NCI-H187 treated with DMSO at 0.1 percent for 48 hours (cell line): ENCODE measurements at places on chromosomes 3 and 15.

DNA sequence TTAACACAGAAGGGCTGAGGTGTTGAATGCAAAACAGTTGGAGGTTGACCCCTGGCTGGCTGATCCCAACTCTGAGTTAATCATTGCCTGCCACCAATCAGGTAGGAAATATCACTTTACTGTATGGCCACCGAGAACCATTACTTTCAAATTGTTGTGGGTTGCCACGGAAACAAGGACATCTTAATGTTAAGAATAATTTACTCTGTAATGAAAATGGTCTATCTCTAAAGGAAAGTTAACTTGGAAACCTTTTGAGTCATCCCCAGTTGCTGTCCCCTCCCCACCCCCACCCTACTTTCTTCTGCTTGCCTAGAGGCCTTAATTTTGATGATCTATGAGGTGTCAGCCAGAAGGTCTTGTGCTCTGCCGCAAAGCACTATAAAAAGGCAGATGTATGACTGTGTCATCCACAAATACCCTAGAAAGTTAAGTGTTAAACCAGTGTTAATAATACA is 78.7 kb upstream of the SNRK start:
- no peak for DNase-seq

GRCh38 chr3:133633439-133633838 is 28.3 kb downstream of the TOPBP1 start:
- DNase-seq = no peak

DNA sequence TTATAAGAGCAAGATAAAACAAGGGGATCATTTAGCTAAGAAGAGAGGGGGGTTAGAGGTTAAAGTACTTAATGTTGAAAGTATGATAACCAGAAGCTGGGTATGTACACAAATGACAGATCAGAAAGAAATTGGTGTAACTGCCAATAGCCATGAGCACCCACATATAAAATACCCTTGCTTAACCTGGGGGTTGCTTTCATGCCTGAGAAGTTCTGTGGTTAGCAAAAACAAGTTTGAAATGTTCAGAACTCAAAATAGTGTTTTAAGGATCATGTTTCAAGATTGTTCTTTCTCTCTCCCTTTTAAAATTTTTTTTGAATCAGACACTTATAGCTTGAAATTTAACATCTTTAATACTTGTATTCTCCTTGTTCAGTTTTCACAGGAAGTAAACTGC is 321.4 kb upstream of the GBE1 start:
- no peak for DNase-seq

GRCh38 chr3:49666592-49666991 is 7.6 kb upstream of the APEH start:
- DNase-seq = no peak

DNA sequence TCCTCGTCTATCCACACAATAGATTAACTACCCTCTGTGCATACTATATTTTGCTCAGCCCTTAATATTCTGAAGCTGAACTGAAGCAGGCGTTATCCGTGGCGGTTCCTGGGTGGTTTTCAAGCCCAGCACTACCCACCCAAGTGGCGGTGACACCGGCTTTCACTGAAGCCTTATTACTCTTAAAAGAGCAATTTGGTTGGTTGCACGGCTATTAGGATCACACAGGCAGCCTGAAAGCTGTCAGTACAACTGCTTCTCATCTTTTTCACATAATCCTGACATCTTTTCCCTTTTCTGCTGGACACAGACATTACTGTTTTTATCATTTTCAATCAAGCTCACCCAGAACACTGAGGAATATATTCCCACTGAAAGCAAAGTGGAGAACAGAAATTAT is 525.3 kb upstream of the ZNF717 start:
- no peak for DNase-seq

GRCh38 chr3:128554100-128554464 is 61.1 kb upstream of the GATA2 start:
- no peak for DNase-seq

DNA sequence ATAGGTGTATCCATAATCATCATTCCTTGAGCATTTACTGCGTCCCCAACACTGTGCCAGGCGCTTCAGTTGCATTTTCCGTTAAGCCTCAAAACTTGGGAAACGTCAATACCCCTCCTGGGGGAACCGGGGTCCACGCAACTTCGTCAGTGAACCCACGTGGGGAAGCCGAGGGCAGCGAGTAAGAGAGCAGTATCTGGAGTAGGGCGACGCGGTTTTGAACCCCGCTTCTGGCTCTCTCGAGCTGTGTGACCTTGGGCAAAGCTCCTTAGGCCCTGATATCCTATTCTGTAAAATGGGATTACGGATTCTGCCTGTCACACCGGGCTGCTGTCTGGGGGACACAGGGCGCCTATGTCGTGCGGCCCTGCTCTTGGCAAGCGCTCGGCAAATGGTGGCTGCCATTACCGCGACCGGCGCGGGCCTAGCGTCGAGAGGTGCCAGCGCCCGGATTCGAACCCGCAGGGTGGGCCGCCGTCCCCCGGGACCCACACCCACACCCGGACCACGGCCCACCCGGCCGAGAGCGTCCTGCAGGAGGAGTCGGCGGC is 590 bp downstream of the POLG start:
- no peak for DNase-seq

DNA sequence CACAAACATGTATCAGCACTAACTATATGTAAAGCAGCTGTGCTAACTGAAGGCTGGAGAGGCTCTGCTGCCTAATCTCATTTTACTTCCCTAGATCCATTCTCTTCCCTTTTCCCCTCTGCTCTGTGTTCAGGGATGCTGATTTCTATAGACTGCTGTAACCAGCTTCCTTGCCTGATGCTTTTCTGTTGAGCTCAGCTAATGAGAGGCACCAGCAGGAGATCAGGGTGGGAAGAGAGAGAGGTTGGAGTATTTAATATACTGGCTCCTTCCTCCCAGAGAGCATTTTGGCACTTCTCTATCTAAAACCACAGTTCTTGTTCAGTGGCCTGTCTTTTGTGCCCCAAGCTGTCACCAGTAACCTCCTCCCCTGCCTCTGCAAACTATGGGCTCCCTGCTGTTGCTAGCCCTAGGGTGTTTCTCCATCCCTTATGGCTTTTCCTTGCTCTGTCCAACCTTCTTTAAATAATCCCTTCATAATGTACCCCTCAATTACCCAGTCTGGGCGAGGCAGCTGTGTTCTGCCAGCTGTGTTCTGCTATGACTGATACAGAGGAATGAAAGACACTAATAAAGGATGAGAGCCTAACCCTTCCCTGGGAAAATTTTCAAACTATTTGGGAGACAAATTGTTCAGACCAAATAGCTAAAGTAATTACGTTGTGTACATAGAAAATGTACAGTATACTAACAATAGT is 69.5 kb downstream of the CADPS start:
- DNase-seq = no peak

DNA sequence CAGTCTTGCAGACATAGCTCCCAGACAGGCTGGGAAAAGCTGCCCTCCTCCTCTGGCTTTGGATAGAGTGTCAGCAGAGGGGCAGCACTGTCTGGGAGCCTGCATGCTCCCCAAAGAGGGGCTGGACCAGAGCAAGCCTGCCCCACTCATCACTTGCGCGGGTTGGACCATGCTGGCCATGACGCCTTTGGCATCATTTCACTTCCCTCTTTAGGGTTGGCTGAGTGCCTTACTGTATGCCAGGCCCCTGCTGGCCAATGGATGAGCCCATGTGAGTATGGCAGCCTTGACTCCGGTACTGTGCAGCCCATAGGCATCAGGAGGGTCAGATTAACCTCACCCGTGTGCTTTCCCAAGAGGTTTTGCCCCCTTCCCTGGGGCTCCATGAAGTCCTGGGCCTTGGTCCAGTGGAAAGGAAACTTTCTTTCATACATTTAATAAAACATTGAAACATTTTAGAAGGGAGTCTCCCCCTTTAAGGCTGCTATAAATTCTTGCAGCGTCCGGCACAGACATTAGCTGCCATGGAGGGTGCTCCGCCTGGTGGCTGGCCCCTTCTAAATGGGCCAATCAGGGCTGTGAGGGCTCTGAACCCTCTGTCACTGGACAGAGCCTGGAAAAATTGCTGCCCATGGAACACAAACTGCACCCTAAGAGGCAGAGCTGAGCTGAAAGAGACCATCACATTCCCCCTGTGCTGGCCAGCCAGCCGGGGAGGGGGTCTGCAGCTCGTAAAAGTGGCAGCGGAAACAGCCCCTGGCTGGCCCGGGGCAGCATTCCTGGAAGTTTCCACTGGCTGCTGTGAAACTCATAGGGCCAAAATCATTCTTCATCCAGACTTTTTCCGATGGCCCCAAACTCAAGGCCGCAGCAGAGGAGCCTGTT is 20.8 kb upstream of the DUSP7 start:
- DNase-seq = no peak

- no peak for DNase-seq
Measured at GRCh38 chr3:59318881-59319280, 269.1 kb upstream of the CFAP20DC start.

DNA sequence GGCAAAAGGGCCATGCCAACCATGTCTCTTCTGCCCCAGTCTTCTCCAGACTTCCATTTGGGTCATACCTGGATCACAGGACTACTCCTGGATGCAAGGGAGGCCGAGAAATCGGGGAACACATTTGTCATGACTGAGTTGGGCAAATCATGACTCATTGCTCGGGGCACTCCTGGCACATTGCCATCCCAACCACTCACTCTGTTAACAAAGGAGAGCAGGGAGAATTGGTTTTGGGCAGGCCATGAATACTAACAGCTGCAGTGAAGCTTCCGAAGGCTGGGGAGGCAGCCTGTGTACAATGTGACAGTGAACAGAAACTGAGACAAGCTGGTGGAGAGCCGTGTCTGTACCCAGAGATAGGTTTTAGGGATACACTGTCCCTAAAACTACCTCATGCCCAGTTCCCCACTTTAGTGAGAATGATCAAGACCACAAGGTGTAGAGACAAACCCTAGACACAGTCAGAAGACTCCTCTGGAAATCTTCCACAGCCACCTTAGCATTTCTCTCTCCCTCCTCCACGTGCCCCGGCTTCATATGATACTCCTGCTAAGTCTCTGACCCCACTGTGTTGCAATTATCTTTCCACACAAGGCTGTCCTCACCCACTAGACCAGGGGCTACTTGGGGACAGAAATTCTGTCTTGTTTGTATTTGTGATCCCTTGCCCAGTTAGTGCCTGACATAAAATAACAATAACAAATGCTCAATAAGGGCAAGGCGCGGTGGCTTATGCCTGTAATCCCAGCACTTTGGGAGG is 10.5 kb upstream of the BUB1B start:
- no peak for DNase-seq

- no peak for DNase-seq
Measured at GRCh38 chr3:101248736-101249135, 71.6 kb downstream of the IMPG2 start.

GRCh38 chr3:9037144-9037711 is 74.0 kb upstream of the RAD18 start:
- no peak for DNase-seq

GRCh38 chr15:51751697-51752683 is 593 bp downstream of the TMOD2 start:
- no peak for DNase-seq

GRCh38 chr3:8296461-8296860 is 205.2 kb upstream of the LMCD1 start:
- DNase-seq = no peak
